ENCODE measurements at places on chromosomes 5 and 9.

DNA sequence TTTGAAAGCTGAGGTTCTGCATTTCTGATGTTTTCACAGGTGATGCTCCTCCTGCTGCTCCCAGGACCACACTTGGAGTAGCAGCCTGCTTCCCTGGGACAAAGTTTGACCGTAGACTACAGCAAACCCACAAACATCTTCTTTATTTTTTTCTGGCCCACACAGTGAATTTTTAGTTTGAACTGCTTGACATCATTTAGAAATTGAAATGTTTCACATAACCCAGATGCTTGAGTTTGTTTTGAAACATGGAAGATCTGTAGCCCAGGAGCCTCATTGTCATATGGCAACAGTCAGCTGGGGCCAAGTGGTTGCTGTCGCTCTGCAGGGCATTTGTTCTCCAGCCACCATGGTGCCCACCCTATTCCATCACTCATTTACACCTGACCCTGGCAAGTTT lies 8.4 kb downstream of the SH3TC2 start:
- DNase-seq = no peak

- no peak for DNase-seq
Observed at GRCh38 chr9:71514344-71514975, 253.9 kb downstream of the CEMIP2 start.

DNA sequence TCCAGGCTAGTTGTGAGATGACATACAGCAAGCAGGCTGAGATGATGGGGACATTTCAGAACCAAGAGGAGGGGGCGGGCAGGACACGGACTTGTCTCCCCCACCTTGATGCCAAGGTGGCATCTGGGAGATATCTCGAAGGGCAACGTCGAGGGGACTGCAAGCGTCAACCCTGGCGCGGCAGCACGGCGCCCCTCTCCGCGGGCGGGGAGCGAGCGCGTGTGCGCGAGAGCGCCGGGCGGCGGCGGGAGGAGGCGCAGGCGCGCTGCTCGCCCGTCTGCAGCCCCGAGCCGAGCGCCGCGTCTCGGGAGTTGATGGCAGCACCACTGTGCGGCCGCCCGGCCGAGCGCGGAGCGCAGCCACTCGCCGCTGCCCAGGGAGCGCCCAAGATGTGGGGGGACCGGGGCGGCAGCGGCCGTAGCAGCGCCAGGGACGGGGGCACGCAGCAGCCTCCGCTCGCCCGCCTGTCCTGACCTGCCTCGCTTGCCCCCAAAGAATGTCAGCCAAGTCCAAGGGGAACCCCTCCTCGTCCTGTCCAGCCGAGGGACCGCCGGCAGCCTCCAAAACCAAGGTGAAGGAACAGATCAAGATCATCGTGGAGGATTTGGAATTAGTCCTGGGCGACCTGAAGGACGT lies at the start of gene PRR16:
PRR16 (plus strand) TSS at position 310 of the 636 bp plus-strand sequence.
- no peak for DNase-seq

GRCh38 chr5:155307229-155307628 lies 293.7 kb downstream of the KIF4B start:
- DNase-seq = no peak

GRCh38 chr5:178590141-178590923 lies at the start of gene COL23A1:
COL23A1 (minus strand) TSS chr5:178590393.
- DNase-seq = peak; percentile 12

DNA sequence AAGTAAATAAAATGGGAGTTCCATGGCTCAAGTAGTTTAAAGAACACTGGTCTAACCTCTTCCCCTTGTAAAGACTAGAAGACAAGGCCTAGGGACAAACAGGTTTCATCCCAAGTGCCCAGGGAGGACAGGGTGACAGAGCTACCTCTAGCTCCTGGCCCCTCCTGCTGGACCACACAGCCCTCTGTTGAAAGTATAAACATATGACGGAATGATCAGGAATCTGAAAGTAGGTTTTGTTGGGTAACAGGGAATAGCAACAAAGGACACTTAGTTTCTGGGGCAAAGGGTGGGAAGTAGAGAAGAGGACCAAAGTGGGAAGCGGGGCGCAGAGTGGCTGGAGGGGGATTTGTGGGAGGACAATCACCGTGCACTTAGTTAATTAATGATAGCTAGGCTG lies 67.0 kb upstream of the DAB2IP start:
- DNase-seq = no peak

GRCh38 chr5:305459-305858 lies 16.1 kb upstream of the AHRR start:
- DNase-seq = no peak

- no peak for DNase-seq
Observed at GRCh38 chr5:53173083-53173482, 63.5 kb upstream of the MOCS2 start.

- DNase-seq = no peak
Observed at GRCh38 chr5:33272288-33272687, 168.5 kb upstream of the TARS1 start.

DNA sequence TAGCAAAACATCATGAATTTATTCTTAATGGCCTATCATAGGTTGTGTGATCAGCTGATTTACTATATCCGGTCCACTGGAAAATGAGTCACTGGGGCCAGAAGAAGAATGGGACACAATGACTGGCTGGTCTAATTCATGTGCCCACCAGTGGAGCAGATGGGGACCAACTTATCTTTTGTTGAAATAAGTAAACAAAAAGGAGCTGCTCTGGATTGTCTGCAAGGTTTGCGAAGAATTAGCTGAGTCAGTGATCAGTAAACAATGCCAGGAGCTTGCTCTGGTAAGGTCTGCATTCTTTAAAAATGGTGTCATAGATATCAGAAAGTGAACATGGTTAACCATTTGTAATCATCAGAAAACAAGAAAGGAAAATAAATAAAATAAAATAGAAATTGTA lies 128.0 kb downstream of the RASEF start:
- no peak for DNase-seq

GRCh38 chr9:112711050-112711689 lies 6.7 kb downstream of the INIP start:
- DNase-seq = no peak

GRCh38 chr5:121890297-121890858 lies 38.7 kb downstream of the FTMT start:
- DNase-seq = no peak

DNA sequence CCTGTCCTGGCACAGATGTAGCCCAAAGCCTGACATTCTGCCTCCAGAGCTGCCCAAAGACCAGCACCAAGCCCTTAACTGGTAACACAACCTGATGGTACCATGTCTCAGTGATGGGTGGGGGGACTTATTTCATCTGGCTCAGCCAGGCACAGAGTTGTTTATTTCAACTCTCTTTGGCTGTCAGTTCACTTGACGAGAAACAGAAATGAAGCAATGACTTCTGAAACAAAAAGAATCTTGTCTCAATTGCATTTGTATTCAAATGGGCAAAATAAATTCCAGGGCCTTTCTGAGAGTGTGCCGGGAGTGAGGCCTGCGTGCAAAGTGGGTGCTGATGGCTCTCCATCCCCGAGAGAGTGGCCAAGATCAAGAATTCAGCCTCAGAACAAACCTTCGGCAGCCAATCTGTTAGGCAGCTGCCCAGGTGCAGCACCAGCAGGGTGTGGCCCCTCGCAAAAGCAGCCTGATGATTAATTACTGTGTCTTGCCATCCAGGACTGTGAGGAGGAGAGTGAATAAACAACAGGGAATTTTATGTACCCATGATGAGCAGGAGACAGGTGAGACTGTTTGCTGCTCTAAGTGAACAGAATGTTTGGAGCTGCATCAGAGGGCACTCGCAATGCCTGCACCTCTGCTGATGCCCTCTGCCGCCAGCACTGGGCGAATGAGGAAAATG lies 238.0 kb downstream of the HSPA4 start:
- no peak for DNase-seq
